ENCODE measurements at places on chromosomes 7 and 10. TPM values are rescaled to one million over a fixed set of nuclear protein-coding genes. Genes with fewer than 3 reads are reported as not detected.

AKR1C8 gene
- total RNA-seq: 0.87 TPM

TSPAN33 gene
- total RNA-seq: 3.8 TPM

TMEM176A gene
- 0.20 TPM for total RNA-seq

CYP2C9 gene
- total RNA-seq: not detected

EIF3B gene
- total RNA-seq: 176 TPM

ANK3 gene
- 71.2 TPM for total RNA-seq

CALD1 gene
- total RNA-seq: 0.62 TPM

ATP6V0A4 gene
- not detected for total RNA-seq

DNA sequence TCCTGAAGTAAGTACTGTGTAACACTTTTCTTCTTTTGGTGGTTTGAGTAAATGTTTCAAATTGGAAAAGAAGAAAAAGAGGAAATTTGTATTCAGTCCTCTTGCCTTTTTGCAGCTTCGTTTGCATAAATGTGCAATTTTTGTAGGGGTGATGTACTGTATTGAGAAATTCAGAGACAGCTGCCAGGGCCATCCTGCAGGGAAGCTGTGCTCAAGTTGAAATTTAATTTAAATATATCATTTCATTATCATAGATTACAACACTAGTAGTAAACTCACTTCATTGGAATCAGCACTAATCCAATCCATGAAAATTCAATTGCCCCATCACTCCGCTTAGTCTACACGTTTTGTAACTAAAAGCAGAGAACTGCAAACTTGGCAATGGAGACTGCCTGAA, 415.4 kb downstream of the DNAJB9 start:
- DNase-seq: no peak

- no peak for DNase-seq
Measured at GRCh38 chr10:46028584-46029460, 1.6 kb downstream of the NCOA4 start.

- no peak for DNase-seq
Measured at GRCh38 chr10:78541481-78542140, 507.9 kb downstream of the RPS24 start.

- DNase-seq: no peak
Measured at GRCh38 chr7:20350518-20350951, 19.8 kb downstream of the ITGB8 start.

DNA sequence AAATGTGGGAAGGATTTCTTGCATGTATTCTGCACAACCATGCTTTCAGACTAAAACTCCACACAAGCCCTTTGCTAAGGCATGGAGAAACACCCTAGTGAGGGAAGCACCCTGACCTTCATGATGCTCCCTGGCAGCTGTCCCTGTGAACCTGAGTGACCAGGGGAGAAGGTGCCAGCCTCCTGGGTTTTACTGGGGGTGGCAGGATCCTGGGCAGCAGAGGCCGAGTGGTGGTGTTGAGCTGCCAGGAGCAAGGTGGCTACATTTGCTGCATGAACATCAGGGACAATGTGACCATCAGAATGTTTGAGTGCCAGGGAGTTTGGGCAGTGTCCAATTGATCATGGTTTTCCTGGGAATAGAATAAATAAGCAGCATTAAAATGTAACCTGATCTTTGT, 437.9 kb downstream of the TCERG1L start:
- DNase-seq: no peak
